Inflammatory macrophage (primary cell): ENCODE measurements at places on chromosomes 5 and 9.

GRCh38 chr5:67904366-67904765, 311.2 kb upstream of the PIK3R1 start:
- DNase-seq: peak; percentile 83

- DNase-seq: no peak
Measured at GRCh38 chr5:135246605-135246922, 152.5 kb downstream of the MACROH2A1 start.

DNA sequence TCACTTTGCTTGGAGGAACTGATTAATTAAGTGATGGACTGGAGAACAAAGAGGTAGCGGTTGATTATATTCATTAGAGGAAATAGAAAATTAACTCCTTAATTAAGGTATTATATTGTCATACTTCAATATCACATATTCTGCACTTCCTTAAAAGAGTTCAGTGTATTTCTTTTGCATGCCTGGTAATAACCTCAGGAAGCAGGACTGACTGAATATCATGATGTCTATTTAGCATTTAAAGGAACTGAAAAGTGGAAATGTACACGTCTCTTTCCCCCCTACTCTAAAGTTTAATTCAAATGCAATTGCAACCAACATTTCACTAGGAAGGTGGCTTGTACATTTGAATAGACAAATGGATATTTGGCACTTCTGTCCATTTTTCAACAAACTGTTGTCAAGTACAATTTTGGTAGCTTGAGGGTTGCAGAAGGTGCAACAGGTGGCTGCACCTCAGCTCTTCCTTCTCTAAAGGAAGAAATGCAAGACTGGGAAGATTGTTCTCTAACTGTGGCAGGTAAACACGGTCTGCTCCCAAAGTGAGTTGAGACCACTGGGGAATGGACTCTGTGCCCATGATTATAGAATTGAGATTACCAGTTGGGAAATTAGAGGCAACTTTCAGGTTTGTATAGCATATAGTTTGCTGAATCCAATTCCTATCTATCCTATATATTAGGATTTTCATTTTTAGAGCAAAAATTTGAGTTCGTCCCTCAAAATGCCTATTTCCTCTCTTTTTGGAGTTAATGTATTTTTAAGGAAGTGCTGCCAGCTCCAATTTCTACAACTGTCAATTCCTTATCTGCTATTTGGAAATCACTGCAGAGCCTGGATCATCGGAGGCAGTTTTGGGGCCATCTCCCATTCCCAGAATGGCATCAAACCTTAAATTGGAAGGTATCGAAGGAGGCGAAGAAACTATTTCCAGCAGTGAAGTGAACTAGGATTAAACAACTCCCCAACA, 98.9 kb upstream of the TAF11L2 start:
- DNase-seq: no peak

- DNase-seq: no peak
Measured at GRCh38 chr9:75168270-75169178, 80.2 kb downstream of the OSTF1 start.

DNA sequence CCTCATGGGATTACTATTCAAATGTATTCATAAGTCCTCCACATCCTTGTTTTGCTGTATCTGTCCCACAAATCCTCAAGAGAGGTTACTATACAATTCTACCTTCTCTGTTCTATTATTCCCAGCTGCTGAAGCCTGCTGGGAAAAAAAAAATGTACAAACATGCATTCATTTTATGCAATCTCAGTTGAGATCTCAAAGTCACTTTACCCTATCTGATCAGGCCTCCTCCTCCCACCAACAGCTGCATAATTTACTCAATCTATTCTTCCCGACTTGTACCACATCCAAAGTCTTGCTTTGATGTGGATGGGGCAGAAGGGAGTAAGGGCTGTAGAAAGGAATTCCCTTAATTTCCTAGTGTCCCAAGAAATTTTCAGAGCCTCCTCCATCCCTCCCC, 28.6 kb downstream of the PSIP1 start:
- DNase-seq: no peak

GRCh38 chr5:98110282-98110691, 663.2 kb upstream of the RGMB start:
- DNase-seq: no peak

DNA sequence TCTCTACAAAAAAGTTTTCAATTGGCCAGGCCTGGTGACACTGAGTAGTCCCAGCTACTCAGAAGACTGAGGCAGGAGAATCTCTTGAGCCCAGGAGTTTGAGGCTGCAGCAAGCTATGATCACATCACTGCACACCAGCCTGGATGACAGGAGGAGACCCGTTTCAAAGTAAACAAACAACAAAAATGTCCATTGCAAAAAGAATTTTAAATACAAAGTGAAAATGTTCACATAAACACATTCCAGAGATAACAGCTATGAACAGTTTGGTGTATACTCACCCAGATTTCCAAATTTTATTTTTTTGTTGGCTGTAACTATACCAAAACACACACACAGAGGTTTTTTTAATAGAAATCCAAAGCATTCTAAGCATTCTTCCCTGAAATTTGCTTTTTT, 39.8 kb downstream of the ADRA1B start:
- no peak for DNase-seq

DNA sequence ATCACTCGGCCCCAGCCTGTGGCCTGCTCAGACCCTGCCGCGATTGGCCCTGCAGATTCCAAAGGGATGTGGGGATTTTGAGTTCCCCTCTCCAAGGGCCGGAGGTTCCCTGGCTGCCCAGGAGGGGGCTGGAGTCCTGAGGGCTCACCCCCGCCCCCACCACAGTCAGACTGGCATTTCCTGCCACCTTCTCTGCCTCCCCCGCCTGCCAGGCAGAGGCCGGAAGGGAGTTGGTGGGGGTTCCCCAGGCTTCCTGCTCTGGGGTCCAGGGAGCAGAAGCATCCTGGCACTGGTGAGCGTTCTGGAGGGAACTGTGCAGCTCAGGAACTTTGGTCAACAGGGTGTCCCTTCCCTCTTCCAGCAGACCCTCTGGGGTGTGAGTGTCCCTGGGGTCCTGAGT, 70.6 kb downstream of the RXRA start:
- peak; percentile 13 for DNase-seq

GRCh38 chr5:136295914-136296313, 69.4 kb downstream of the TRPC7 start:
- DNase-seq: no peak

DNA sequence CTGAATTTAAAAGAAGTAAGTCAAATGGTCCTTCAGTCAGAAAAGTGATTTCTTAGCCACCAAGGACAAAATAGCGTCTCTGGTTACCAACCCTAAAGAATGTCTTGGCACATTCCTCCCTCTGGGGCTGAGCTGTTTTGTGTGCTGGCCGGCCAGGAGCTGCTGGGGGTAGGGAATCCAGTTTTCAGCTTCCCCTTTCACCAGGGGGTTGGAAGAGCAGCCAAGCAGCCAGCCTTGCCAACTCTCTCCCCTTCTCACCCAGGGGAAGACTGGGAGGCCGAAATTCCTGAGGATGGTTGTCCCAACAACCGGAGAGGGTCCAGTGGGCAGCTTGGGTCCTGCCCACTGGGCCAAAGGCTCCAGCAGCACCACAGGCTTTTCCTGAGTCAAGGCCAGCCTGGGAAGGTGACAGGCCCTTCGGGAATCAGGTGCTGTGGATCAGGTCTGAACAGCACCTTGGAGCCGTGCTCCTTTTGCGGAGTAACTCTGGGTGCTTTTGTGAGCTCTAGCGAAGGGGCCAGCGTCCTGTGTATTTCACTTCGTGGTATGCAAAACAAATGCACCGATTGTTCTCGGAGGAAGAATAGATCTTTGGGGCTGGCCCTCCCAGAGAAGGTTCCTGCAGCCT, 4.2 kb downstream of the WWC1 start:
- no peak for DNase-seq

- DNase-seq: peak; percentile 55
Measured at GRCh38 chr9:114911167-114911821, 19.1 kb downstream of the TNFSF8 start.

DNA sequence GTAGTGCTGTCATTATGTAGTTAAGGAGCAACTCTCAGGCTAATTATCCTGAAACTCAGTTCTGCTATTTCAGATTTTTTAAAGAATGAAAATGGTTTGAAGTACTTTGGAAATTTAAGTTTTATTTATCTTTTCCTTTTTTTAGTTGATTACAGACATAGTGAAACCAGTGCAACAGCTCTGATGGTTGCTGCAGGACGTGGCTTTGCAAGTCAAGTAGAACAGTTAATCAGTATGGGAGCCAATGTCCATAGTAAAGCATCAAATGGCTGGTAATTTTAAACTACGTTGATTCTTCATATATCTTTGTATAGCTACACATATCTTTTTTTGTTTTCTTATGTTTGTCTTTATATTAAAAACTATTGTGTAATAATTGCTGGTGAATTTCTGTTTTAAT, 34.9 kb downstream of the YTHDC2 start:
- DNase-seq: no peak

DNA sequence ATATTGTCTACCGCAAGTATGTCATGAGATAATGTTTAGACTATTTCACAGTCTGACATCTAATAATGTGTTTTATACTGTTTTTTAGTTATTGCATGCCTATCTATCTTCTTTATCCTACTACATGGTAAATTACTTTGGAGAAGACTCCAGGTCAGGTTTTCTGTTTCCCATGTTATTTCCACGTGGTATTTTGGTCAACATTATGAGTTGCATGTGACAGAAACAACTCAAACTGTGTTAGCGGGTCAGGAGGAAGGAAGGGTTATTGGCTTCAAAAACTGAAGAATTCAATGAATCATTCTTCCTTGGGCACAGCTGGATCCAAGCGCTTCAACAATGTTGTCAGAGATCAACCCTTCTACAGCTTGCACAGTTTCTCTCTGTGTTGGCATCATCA, 252.1 kb upstream of the CCNG1 start:
- DNase-seq: no peak

DNA sequence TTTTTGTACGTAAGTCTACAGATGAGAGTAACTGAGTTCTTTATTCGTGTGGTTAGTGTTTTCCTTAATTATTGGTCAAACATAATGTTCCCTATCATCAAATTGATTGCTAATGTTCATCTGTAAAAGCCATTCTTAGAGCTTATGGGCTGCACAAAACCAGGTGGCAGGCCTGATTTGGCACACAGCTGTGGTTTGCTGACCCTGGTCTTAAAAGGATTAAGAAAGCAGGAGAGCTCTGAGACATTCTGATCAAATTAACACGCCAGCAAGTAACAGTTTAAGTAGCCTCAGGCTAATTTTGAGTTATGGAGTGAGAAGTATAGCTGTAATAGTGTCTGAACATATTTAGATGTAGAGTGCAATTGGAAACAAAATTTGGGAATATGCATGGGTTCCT, 63.2 kb downstream of the PRR16 start:
- DNase-seq: no peak

DNA sequence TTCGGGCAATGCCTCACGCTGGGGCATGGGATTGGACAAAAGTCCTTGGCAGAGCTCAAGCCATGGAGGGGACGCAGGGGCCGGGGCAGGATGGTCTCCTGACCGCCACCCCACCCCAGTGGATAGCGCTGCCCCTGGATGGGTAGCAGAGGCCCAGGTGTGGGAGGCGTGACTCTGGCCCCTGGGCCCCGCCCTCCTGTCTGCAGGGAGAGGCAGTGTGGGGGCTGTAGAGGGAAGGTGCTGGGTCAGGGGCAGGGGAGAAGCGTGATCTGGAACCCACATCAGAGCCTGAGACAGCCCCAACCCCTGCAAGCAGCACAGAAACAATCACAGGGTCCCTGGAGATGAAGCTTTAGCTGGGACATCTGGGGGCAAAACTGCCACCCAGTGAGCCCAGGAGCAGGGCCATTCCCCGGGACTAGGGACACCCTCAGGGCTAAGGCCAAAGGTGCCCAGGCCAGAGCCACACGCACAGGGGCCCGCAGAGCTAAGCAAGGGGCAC, 36.2 kb downstream of the NACC2 start:
- no peak for DNase-seq

DNA sequence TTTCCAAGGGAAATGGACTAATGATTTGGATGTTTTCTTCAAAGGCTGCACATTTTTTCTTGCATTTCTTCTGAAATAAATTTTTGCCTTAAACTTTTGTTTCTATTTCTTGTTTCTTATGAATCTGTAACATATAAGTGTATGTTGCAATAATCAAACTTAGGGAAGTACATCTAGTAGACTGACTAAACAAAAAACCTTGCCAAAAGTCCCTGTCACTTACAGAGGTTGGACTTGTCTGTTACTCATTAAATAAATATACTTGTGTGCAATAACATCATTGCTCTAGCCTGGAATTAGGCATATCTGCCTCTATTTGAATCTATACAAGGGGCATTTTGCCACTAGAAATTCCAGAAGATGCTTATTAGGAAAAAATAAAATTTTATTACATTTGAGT, 56.6 kb downstream of the C6 start:
- no peak for DNase-seq

- DNase-seq: no peak
Measured at GRCh38 chr5:107985144-107985543, 314.4 kb upstream of the EFNA5 start.

- no peak for DNase-seq
Measured at GRCh38 chr5:1247811-1248210, 22.6 kb downstream of the SLC6A18 start.

DNA sequence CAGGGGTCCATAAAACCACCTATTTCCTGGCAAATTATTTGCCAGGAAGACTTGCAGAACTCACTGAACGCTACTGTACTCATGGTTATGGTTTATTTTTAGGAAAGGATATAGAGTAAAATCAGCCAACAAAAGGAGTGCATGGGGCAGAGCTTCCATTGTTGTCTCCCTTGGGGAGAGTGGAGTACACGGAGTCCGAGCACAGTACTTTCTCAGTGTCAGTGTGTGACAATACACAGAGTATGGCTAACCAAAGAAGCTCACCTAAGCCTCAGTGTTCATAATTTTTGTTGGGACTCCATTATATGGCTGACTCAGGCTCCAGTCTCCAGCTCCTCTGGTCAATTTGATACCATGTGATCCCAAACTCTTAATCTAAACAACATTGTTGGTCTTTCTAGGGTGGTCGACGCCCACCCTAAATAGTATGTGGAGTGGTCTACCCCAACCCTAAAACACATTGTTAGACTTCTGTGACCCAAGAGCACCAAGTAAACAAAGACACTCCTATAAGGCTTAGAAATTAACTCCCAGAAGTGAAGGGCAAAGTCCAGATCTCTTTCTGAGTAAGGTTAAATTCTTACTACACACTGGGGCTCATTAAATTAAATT, 74.9 kb downstream of the SLC44A1 start:
- DNase-seq: no peak

DNA sequence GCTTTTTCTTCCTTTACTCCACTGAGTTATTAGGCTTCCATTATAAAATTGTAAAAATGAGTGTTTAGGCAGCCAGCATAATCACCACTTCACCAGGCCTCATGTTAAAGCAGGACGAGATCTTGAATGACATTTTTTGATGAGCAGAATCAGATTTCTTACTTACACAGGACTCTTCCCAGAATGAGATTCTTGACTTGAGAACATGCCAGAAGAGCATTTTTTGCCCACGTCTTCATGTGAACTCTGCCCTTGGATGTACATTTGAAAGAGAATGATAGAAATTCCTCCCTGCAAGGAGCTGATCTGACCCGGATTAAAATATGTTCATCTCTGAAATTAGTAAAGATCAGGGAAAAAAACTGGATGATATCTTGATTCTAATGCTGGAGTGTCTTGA, 212.1 kb upstream of the ADRA1B start:
- DNase-seq: no peak

GRCh38 chr5:72366324-72366976, 46.3 kb downstream of the PTCD2 start:
- peak; percentile 79 for DNase-seq
